Daoy (cell line): ENCODE measurements at places on chromosomes 13 and 19. TPM values are rescaled to one million over a fixed set of nuclear protein-coding genes. Genes with fewer than 3 reads are reported as not detected.

DNA sequence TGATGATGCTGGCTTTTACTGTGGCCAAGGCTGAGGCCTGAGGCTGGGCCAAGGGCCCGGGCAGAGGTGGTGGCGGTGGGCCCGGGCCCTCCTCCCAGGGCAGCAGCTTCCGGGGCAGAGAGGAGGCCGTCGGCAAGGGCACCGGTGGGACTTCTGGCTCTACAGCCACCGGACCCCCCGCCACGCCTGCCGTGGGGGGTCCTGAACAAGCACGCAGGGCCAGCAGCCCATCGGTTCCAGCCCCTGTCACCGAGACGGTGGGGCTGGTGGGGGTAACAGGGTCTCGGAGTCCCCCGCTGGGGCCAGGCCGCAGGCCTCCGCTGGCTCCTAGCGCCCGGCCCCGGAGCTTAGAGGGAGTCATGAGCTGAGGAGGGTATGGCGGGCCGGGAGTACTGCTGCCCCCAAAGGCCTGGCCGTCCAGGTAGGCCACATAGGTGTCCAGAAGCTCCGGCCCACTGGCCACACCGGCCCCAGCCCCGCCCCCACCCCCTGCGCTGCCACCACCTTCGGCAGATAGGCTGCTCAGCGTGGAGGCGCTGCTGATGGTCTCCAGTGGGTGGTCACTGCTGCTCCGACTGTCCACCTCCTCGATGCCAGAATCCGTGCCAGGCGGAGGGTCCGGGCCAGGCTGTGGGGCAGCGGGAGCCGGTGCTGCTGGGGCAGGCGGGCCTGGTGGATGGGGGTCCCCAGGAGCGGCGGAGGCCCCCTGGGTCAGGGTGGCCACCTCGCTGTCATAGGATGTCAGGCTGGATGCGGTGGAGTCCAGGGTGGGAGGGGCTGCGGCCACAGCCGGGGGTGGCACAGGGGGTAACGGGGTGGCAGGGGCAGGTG lies 17.3 kb downstream of the C19orf81 start:
- no peak for DNase-seq

- DNase-seq, result peak; percentile 19
Measured at GRCh38 chr19:39444598-39445195, 685 bp upstream of the SUPT5H start.

DNA sequence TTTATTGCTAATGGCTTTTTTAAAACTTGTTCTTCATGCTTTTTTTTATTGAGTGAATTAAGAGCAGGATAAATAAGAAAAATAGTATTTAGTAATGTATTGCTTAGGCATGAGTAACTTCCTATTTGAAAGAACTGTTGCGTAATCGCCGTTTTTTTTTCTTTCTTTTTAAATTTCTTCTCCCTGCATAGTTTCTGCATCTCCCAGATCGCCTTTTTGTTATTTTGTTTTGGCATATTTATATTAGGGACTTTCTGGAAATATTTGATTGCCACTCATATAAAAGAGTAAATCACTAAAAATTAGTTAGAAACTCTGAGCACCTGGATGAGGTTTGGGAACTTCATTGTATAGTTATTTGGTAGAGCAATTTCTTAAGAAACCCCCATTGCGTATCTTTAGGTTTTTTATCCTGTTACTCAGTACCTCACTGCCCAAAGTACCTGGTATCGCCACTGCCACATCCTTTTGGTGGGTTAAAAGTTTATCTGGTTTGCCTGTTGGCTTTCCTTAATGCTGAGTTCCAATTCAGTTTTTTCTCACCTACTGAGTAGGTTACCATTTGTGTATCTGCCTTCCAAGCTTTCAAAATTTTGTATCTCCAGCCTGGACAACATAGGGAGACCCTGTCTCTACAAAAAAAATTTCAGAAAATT lies 36.2 kb upstream of the LPAR6 start:
- DNase-seq, result no peak

GRCh38 chr19:42129399-42130253 lies 2.6 kb downstream of the POU2F2 start:
- peak; percentile 40 for DNase-seq

Gene ZNF700
- total RNA-seq, result 5.7 and 8.7 TPM in 2 replicates

DNA sequence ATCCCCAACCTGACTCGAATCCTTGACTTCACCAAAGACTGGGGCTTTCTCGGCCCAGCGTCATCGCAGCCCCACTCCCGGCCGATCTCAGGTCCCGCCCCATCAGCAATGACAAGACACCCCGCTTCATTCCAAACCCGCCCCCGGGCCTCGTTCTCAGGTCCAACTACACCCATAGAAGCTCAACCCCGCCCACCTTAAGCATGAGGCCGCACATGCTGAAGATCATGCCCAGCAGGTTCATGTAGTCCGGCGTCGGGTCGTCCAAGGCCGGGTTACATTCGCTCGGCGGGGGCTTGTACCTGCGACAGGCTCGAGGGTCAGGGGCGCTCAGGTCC lies 2.3 kb downstream of the WDR83 start:
- peak; percentile 45 for DNase-seq

GRCh38 chr19:57671124-57671895 lies 2.6 kb downstream of the ZSCAN4 start:
- no peak for DNase-seq

GRCh38 chr13:79482281-79482970 lies 1.5 kb downstream of the NDFIP2 start:
- DNase-seq, result no peak

Gene IGSF23
- total RNA-seq, result not detected in 2 replicates

Gene MYH14
- 7.2 and 10.3 TPM in 2 replicates for total RNA-seq

DNA sequence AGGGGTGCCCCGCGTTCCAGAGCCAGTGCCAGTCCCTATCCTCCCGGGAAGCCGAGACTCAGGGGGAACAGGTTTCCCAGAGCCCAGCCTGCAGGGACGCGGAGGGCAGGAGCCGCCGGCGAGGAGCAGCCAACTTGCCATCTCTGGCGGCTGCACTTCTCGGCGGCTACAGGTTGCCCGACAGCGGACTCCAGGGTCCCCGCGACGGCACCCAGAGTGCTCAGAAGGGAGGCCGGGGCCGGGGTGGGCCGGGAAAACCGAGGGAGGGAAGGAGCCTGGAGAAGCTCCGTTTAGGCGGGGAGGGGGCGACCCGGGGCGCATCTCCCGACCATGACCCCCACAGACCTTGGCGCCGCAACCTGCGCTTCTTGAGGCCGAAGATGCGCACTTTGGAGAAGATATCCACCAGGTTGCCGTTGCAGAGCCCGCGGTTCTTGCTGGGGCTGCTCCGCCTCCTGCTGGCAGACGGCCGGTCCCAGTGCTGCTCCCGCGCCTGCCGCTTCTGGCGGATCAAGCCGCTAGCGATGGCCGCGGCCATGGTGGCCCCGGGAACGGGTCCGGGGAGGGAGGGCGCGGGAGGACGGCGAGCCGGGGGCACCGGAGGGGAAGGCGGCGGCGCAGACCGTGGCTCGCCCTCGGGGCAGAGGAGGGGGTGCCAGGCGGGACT lies 463.8 kb downstream of the ITGBL1 start:
- peak; percentile 54 for DNase-seq

- DNase-seq, result peak; percentile 87
Measured at GRCh38 chr19:49758292-49758691, 4.8 kb downstream of the TSKS start.

- DNase-seq, result no peak
Measured at GRCh38 chr19:44813841-44814470, 5.1 kb downstream of the BCAM start.

GRCh38 chr13:75481176-75482069 lies 546 bp downstream of the TBC1D4 start:
- DNase-seq, result peak; percentile 37

DNA sequence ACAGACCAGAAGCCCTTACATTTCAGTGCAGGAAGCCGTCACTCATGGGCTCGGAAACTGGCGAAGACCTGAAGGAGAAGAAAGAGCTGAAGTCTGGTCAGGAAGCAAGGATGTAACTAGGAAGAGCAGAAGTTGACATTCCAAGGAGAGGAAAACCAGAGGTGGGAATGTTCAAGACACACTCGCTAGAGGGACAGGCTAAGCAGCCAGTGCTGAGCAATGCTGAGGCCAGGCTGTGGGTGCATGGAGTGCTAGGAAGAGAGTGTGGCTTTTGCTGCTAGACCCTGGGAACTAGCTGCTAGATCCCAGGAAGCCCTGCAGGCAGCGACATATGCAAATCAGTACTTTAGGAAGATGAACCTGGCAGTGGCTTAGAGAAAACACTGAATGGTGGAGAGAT lies 12.1 kb upstream of the URAD start:
- no peak for DNase-seq

Gene ZNF527
- total RNA-seq, result 1.8 and 3.7 TPM in 2 replicates

DNA sequence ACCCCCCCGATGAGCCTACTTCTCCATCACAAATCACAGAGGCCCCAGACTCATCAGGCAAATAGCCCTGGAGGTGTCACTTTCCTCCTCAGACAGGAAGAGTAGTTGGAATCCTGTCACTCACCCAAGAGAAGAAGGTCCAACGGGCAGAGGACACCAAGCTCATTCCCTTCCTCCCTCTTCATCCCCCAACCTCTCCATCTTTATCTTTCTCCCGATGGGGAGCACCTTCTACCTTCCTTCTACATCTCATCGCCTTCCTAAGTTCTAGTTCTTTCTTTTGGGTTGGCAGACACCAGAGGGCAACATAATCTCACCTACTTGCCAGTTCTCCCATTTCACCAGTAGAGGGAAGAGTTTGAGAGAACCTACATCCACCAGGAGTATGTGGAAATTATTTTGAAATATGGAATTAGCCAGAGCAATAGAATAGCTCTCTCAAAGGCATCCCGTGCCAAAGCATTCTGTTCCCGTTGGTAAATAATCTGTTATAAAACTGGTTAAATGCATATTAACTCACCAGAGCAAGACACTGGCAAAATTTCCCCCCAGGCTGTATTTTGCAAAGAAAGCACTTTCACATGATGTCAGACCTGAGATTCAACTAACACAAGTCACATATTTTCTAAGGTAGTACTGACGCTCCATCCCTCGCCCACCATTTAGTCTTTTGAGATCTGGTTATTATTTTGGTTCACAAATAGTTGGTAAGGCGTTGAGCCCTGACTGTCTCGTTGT lies 55.0 kb downstream of the ZIC5 start:
- peak; percentile 57 for DNase-seq

- peak; percentile 71 for DNase-seq
Measured at GRCh38 chr13:51523082-51523518, 61.2 kb upstream of the WDFY2 start.

Gene AXL
- 170 and 174 TPM in 2 replicates for total RNA-seq

Gene KLK10
- 0.63 TPM in 1 of 2 replicates, not detected in the other for total RNA-seq

GRCh38 chr13:106348075-106348840 lies 187.2 kb downstream of the EFNB2 start:
- DNase-seq, result peak; percentile 59

Gene PSG11
- not detected in 2 replicates for total RNA-seq

- DNase-seq, result no peak
Measured at GRCh38 chr19:39937787-39938186, 3.4 kb upstream of the FCGBP start.

Gene PDS5B
- total RNA-seq, result 11.0 and 11.6 TPM in 2 replicates

Gene ELOF1
- 79.0 and 99.9 TPM in 2 replicates for total RNA-seq

Gene RFC3
- total RNA-seq, result 56.9 and 75.3 TPM in 2 replicates

DNA sequence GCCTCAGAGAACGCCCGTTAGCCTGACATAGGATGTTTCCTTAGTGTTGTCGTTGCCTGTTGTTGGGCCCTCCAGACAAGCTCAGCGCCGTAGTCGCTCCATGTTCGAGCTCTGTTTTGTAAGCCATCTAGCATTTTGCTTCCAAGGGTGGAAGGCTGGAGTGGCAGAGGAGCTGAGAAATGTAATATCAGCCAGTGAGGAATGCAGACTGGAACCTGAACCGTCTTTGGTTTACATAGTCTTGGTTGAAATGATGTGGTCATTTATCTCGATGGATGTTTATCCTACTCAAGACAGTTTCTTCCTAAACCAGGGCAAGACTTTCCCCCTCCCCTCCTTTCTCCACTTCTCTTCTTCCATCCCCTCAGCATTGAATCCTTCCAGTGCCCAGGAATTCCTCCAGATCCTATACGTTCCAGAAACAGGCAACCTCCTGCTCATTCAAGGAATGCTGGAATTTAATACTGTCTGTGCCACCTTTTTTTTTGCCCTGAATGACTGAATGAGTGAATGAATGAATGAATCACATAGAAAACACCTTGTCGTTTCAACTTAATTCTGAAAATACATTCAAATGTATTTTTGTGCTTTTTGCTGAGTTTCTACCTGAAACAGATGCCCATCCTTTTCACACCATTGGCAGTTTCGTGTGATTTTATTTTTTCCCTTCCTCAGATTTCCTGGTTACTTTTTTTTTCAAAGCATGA lies 109.5 kb upstream of the MBNL2 start:
- no peak for DNase-seq

DNA sequence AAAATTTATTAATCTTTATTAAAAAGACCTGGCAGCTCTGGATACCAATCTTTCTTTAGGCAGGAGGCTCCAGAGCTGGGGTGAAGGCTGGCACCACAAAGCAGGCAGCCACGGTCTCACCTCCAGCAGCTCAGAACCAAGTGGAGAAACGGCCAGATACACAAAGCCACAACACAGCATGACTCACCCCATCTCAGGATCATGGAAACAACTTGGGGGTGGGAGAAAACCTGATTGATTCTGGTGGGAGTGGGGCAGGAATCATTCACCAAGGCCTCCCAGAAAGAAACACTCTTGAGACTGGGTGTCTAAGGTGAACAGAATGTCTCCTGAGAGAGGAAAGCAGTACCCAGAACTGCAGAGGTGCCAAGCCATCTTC lies 64.2 kb downstream of the CRYL1 start:
- DNase-seq, result peak; percentile 54

Gene ZNF607
- total RNA-seq, result 1.6 and 2.2 TPM in 2 replicates

DNA sequence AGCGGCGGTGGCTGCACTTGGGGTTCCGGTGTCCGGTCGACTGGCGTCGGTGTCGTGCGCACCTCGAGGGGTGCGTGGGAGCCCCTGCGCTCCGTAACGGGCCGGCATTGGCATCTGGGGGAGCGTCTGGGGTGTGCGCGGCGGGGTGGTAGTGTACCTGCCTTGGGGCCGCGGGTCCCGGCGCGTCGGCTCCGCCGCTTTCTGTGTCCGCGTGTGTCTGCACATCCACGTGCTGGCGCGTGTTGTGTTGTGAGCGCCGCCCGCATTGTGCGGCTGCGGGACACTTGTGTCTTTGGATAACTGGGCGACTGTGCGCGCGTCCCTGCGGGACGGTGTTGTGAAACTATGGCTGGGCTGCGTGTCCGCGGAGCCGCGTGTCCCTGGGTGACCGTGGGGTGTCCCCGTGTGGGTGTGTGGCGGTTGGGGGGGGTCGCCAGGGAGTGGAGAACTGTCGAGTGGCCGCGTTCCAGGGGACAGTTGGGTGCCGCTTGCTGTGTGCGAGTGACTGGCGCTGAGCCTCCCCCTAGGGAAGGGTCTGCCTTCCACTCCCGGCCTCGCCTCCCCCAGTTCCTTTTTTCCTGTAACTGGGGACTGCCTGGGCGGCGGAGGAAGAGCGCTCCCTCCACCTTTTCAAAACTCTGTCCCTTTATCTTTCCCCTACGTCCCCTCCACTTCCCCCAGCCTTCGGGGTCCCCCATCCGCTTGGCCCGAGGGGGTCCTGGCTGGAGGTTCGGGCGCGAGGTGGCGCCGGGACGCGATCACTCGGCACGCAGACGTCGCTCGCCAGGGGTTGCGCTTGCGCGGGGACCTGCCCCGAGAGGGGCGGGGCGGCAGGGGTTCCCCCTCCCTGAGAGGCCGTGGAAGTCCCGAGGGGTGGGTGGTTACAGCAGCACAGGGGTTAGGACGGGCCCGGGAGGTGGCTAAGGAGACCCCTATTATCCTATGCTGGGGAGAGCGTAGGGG lies 5.7 kb upstream of the NFIC start:
- DNase-seq, result peak; percentile 64

GRCh38 chr13:54511366-54511765 lies 1482.8 kb downstream of the OLFM4 start:
- no peak for DNase-seq
